ENCODE measurements at places on chromosomes 6 and 20.

DNA sequence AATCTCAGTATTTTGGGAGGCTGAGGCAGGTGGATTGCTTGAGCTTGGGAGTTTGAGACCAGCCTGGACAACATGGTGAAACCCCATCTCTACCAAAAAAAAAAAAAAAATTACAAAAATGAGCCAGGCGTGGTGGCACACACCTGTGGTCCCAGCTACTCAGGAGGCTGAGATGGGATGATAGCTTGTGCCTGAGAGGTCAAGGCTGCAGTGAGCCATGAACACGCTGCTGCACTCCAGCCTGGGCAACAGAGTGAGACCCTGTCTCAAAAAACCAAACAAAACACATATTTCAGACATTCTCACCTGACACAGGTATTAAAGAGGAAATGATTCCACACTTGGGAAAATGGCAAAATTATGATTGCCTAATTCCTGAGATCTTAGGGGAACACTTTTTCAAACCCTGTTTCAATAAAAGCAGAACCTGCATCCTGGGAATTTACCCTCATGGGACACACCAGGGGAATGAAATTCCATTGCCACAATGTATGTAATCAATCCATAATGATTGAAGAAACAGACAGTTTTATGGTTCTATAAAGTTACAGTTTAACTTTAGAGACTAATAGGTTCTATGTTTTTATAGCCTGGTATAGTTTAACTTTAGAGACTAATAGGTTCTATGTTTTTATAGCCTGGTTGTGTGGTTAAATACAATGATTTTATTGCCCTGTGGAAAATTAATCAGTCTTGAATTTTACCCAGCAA lies 29.6 kb upstream of the DNAAF9 start:
- DNase-seq, result no peak

GRCh38 chr20:35011589-35012226 lies 56.0 kb downstream of the MYH7B start:
- DNase-seq, result no peak

DNA sequence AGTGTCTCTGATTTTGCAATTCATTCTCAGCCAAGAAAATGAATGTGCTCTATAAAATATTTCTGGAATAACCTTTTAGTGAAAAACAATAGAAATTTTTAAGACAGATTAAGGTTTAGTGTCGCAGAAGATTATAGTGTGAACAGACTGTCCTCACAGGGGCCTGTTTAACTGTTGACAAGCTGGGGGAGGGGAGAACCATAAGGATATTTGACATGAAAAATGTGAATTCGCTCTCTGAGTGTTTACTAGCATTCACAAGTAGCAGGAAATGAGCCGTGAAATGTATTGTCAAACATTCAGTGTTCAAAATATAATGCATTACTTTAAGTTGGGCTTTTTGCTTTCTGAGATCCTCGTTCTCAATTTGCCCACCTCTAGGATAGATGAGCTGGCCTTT lies 134.8 kb upstream of the TSHZ2 start:
- no peak for DNase-seq

DNA sequence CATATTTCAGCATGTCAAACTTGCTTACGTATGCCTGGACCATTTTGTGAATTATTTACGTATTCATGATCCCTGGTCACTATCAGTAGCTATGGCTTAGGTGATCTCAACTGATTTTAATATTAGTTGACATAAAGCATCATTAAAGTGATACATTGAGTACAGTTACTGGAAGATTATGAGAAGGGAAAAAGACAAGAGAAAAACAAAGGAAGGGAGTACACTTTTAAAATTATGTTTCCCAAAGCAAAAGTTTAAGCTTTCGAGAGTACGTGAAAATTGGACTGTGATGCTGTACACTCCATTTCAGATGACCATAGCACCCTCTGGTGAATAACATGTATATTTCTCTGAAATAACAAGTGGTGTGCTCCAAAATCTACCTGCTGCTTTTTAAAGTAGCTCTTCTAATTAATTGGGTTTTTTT lies 215.0 kb upstream of the HSF2 start:
- DNase-seq, result no peak

GRCh38 chr6:158168040-158168289 lies at the start of gene SERAC1:
Gene SERAC1, minus strand, starts transcription at chr6:158168262. Its CDS starts 9,899 bp downstream, at chr6:158158363.
- DNase-seq, result no peak

DNA sequence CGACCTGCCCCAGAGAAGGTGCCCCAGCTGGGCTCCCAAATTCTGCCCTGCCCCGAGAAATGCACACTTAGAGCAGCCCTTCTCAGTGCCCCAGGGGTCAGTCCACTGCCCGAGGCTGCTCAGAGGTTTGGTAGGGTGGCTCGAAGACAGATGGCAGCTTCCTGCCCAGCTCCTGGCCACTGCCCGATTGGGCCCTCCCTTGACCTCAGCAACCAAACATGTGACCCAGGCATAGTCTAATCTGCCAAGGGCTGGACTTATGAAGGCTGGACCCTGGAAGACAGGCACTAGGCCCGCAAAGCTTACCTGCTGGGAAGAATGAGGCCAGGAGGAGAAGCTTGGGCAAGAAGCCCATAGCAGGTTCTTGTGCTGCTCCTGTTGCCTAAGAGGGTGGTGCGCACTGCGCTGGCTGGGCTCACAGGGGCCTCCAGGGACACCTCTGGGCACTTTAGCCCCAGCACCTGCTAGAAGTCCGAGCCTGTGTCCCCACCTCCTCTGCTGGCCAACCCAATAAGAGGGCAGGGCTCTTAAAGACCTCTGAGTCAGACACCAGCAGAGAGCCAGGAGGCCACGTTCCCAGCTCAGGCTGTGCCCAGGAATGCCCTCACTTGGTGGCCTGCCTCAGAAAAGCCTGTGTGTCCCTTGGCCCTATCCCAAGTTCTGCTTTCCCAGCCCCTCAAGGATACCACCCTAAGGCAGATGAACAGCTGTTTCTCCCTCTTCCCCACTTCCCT lies 5.5 kb downstream of the SIGLEC1 start:
- no peak for DNase-seq

DNA sequence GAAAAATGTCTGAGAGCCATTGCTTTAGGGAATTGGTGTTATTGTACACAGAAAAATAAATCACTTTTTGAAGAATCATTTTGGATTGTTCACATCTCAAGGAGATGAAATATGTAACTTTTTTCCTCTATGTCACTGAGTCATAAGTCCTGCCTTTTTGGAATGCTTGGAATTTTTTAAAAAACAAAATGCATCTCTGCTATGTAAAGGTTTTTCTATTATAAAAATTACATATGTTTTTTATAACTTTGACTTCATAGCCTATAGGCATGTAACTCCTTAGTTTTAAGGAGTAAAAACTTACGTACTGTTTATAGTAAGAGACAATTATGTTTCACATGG lies 8.7 kb downstream of the RNF144B start:
- DNase-seq, result no peak

DNA sequence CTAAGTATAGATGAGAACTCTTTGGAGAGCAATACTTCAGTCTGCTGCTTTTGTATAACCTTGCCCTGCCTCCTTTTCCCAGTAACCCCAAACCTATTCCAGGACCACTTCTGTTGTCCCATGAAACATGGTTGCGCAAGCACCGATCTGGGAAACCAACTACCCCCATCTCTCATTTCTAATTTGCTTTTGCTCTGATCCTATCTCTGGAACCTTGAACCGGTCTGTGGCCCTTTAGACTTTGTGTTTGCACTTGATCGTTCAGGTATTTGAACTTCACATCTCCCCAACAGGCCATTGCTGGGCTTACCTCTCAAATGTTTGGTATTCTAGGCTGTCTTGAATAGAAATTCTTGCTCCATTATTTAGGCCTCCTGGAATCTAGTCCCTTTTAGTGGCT lies 25.0 kb downstream of the L3MBTL3 start:
- no peak for DNase-seq

- no peak for DNase-seq
Observed at GRCh38 chr20:36173451-36173933, 19.0 kb downstream of the EPB41L1 start.

DNA sequence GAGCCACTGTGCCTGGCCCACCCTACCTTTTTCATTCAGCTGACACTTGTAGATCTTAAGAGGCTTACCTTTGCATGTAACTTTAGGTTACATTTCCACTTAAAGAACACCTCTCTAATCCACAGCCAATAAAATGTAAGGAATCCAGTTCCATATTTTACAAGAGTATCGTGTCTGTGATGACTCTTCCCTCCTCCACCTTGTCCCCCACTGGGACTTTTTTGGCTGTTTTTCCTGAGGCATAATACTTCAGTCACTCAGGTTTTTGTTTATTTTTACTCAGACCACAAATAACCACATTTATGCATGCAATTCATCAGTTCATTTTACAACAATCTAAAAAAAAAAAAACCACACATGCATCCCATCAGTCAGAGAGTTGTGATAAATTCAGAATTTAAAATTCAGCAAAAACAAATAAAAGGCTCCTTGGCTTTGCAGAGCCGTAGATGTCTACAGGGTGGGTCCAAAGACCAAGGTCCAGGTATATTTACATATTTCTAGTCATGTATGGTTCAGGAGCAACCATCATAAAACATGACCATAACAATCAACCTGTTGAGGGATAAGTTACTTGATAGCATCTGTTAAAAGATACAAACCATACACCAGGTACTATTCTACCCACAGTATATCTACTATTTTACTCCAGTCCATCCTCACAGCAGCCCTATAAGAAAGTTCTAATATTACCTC lies 9.9 kb downstream of the ATXN1 start:
- DNase-seq, result no peak

DNA sequence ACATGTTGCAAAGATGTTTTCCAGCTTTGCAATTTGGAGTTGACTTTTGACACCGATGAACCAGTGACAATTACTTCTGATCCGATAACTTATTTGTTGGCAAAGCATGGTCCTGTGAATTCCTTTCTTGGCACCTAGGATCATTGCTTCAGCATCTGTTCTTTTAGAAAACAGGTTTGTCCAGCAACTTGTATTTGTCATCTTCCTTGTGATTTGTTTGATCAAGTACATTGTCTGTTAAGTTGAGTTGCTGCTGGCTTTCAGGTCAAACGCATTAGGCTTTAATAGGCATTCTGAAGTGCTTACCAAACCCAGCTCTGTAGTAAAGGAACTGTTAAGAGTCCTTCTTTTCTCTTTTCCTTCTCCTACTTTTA lies 192.4 kb upstream of the ZNF217 start:
- DNase-seq, result no peak

DNA sequence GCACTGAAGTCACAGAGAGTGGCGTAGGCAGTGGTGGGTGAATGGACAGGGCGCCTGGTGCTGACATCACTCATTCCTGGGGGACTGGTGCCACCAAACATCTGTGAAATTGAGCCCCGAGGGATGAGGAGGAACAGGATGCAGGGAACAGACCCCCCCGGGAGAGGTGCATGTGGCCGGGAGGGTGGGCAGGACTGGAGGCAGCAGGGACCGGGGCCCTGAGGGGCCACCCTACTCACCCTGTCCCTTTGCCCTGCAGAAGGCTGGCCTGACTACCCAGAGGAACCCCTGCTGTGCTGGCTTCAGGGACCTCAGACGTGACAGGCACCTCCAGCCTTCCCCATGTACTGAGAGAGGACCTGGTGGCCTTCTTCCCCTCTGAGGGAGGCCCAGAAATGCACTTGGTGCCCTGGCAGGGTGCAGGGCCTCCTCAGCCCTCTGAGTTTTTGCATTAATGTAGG lies 25.1 kb downstream of the SYNDIG1 start:
- no peak for DNase-seq

DNA sequence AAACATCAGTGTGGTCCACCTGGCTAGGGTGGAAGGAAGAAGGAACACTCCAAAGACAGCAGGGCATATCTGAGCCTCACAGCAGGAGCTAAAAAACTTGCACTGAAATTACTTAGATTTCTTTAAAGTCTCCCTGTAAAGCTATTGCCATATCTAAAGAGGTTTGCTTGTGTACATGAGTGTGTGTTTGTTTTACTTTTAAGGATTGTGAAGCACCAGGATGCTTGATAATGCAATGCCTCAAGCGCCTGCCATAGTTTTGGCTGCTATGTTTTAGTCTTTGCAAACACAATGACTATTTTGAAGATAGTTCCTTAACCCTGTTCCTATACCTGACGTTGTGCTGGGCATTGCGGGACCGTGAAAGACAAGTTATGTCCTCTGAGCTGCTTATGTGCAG lies 65.0 kb downstream of the ID4 start:
- no peak for DNase-seq

- no peak for DNase-seq
Observed at GRCh38 chr6:121504227-121504626, 68.8 kb downstream of the GJA1 start.

- DNase-seq, result no peak
Observed at GRCh38 chr20:57386762-57387161, 4.4 kb upstream of the RBM38 start.

GRCh38 chr6:16321826-16322225 lies 83.4 kb downstream of the GMPR start:
- no peak for DNase-seq

DNA sequence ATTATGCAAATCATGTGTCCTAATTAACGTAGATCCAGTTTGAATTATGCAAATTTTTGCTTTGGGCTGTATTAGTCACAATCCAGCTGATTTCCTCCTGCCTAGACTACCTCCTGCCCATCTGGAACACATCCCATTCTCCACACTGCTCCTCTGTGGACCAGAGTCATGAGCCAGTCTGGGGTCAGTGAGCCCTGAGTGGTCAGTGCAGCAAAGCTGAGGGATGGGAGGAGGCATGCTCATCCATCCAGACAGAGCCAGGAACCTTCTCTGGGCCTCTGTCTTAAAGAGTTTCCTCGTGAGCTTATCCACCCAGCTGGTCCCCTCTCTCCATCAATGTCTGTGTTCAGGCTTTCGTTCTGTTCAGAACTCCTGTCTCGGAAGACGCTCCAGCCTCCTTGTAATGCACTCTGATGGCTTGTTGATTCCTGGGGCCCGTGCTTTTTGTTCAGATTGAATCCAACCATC lies 747.8 kb downstream of the PTPRT start:
- DNase-seq, result no peak

DNA sequence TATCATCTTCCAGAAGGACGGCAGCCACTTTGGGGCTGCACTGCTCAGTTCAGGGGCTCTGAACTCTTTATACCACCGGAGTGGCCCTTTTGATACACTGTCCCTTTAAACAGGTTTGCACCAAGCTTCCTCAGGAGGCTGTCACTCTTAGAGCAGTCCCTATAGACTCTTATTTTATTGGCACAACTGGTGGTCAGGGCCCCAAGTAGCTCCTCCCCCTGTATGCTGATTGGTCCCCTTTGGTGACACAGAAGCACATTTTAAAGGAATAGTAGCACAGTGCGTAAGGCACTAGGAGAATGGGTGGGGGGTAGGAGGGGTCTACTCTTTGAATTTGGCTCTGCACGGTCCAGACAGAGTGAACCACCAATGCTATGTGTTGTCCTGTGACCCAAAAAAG lies 122.6 kb upstream of the MLN start:
- DNase-seq, result no peak
